ENCODE measurements at places on chromosomes 7 and 10. TPM values are rescaled to one million over a fixed set of nuclear protein-coding genes. Genes with fewer than 3 reads are reported as not detected.

- no peak for DNase-seq
These were observed 15.0 kb upstream of the COL28A1 start for GRCh38 chr7:7550663-7551062.

- DNase-seq = no peak
These were observed 88.8 kb upstream of the TNS3 start for GRCh38 chr7:47670729-47671128.

GRCh38 chr10:32927750-32928149, 30.3 kb downstream of the ITGB1 start:
- DNase-seq = no peak

DNA sequence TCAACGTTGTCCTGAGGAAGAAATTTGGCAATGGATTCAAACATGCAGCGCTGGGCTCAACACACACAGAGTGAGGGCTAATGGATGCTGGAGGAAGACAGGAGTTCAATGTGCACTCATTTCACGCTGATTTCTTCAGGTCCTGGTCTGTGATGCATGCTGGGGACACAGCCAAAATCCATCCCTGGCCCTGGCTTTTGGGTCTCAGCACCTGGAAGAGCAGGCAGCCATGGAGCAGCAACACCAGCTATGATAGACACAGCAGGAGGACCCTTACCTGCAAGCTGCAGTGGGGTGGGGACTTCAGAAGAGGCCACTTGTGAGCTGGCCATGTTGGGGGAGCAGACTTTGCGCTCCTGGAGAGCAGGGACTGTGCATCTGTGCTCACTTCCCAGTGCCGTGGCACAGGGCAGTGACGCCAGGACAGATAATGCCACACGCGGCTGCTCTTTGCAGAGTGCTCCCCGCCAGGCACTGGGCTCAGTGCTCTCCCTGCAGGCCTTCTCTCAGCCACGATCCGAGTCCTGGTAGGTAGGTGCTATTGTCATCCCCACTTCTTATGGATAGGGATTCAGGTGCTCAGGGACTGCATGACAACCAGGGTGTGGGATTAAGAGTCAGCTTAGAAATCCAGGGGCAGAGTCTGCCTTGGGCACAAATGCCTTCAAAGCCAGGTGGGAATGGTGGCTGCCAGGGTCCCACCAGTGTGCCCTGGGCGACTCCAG, 138.8 kb upstream of the UNC5B start:
- peak; percentile 17 for DNase-seq

DNA sequence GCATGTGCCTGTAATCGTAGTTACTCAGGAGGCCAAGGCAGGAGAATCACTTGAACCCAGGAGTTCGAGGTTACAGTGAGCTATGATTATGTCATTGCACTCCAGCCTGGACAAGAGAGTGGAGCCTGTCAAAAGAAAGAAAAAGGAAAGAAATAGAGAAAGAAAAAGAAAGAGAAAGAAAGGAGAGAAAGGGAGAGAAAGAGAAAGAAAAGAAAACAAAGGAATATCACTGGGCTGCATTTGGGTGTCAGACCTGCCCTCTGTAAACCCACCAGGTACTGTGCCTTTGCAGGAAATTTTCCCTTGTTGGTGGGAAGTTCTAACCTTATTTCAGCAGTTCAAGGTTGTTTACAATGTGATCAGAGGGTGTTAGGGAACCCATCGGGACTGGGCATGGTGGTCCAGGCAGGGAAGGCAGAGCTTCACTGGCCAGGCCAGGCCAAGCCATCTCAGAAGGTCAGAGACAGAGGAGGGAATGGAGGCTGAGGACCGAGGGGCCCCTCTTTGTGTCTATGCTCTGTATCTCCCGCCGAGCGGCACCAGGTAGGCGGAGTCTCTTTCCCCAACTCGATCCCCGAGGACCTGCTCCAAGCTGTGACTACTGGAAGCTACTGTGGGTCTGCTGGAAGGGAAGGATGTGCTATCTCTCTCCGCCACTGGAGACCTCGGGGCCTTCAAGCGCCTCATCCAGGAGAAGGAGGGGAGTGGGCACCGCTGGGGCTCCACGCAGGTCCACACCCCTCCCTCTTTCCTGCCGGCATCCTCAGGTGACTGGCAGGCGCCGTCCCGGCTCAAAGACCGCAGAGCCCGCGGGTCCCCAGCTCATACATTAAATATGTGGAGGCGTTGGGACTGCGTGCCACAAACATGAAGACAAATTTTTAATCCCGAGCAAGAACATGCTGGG, 15.2 kb upstream of the KAZALD1 start:
- DNase-seq = no peak

GRCh38 chr10:49365275-49365674, 30.6 kb downstream of the DRGX start:
- no peak for DNase-seq

- DNase-seq = no peak
These were observed 27.8 kb downstream of the COA1 start for GRCh38 chr7:43701500-43701854.

DNA sequence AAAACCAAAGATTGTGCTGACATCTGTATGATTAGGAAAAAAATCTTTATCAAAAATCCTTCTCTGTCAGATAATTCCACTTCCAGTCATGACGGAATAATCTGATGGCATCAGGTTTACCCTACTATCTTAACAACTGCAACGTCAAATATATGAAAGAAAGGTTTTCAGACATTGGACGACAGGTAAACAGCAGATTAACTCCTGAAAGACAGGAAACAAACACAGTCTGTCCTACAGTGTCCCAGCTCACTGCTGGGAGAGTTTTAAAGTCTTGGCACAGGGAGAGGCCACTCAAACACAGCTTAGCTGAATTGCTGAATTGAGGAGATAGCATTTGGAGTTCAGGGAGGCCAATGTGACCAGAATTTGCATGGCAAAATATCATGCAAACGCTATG, 186.3 kb upstream of the KCTD7 start:
- DNase-seq = no peak

- DNase-seq = peak; percentile 32
These were observed 388 bp downstream of the CNOT4 start for GRCh38 chr7:135509589-135509838.

- DNase-seq = no peak
These were observed 44.8 kb upstream of the DNAAF5 start for GRCh38 chr7:681551-682307.

- DNase-seq = no peak
These were observed 25.8 kb downstream of the MAPK8 start for GRCh38 chr10:48332166-48332870.

DNA sequence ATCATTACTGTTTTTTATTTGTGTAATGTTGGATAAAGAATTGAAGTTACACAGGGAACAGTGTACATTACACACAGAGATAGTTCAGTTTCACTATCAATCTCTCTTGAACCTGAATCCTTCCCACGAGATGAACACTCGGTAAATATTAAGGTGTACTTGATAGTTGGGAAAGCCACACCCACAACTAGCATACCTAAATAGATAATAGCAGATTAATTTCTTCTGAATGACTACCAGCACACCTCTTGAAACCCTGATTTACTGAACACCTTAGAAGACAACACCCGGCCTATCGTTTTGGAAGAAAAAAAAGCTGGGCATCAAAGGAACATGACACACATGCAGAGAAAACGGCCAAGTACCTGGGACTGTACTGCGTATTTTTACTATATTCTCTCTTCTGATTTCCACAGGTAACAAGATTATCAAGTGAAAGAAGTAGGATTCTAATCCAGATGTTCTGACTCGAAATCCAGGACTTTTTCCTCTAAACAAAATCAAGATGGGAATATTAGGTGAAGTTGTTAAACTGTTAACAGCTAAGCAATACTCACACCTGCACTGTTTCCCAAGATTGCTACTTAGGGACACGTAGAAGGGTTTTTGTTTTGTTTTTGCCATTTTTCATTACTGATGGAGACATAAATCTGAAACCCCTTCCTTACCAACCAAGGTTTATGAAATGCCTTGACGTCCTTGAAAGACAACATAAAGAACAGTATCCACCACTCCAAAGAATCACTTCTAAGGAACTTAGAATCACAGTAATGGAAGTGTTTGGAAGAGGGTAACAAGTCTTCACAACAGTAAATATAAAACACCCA, 1.0 kb downstream of the CCDC186 start:
- no peak for DNase-seq

GRCh38 chr7:143480501-143480900, 2.8 kb downstream of the TAS2R41 start:
- DNase-seq = no peak

- no peak for DNase-seq
These were observed 197.3 kb upstream of the PODXL start for GRCh38 chr7:131753620-131754222.

DNA sequence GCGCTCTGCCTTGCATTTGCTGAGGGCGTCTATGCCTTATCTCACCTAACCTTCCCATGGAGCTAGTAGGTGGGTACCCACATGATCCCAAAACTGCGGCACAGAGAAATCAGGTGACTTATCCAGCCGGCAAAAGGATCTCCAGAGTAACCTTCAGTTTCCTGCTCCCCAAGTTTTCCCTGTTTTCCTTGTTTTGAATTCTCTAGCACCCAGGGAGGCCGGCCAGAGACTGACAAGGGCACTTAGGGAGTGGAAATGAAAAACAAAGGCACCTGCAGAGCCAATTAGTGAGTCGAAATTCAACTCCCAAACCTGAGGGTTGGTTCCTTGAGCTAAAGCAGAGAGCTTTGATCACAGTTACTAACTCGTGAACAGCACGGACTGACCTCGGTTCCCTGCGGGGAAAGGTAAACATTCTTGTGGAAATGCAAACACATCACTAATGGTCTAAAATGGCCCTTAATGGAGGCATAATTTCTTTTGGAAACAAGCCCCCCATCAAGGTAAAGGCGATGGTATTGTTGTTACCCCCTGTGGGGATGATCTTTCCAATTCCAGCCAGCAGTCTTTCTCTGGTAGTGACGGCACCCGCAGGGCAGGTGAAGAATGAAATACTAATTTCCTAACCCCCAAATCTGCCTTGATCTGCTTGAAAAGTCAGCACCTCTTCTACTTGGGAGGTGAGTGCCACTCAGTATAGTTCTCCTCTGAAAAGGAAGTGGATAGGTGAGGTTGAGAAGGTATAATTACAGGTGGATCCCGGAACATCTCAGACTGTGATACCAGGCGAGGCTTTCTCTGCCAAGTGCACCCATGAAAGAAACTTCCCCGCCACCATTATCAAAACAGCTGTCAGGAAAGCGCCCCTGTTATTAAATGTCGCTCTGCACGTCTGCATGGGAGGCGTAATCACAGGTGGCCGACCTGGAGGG, 365.6 kb upstream of the AUTS2 start:
- DNase-seq = no peak

- DNase-seq = no peak
These were observed 55.6 kb downstream of the CHST15 start for GRCh38 chr10:124037784-124038183.

DNA sequence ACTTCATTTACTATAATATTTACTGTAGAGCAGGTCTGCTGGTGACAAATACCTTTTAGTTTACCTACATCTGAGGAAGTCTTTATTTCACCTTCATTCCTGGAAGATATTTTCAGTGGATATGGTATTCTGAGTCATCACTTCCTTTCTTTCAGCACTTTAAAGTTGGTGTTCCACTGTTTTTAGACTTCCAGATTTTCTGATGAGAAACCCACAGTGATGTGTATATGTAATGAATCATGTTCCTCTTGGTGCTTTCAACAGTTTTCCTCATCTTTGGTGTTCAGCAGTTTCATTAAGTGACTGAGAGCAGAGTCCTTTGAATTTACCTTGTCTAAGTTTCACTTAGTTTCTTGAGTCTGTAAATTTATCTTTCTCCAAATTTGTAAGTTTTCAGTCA, 36.4 kb downstream of the COPG2 start:
- no peak for DNase-seq

DNA sequence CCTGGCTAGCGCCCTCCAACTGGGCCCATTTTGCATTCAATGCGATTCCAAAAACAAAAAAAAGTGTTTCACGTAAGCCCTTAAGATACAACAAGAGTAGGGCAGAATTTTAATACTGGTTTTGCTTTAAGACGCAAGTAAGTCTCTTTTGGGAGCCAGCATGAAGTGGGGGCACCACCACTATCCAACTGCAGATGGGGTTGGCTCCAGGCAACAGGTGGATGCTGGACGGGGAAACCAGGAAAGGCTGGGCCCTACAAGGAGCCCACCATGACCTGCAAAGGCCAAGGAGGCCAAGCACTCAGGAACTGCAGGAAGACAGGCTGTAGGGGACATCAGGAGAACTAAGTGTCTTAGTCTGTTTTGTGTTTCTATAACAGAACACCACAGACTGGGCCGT, 86.5 kb upstream of the INSIG1 start:
- DNase-seq = no peak

DNA sequence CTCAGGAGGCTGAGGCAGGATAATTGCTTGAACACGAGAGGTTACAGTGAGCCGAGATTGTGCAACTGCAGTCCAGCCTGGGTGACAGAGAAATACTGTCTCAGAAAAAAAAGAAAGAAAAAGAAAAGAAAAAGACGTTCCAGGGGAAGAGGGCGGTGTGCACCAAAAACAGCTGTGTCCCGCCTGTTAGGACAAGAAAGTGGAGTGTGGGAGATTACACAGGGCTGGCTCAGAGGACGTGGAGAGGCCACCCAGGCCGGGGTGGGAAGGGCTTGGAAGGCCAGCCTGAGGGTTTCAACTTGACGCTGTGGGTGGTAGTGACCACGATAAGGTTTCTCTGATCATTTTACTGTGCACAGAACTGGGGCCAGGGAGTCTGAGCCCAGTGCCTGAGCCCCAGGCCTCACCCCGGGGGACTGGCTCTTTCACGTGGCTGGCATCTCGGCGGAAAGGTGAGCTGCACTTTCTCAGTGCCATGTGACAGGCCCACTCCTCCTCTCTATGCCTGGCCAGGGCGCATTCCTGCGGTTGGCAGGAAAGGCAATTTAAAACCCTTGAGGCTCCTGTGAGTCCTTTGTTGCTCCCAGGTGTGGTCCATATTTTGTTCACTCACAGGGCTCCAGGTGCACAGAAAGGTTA, 13.9 kb downstream of the RHBDD2 start:
- peak; percentile 72 for DNase-seq

GRCh38 chr7:35565927-35566326, 129.0 kb downstream of the HERPUD2 start:
- no peak for DNase-seq

DNA sequence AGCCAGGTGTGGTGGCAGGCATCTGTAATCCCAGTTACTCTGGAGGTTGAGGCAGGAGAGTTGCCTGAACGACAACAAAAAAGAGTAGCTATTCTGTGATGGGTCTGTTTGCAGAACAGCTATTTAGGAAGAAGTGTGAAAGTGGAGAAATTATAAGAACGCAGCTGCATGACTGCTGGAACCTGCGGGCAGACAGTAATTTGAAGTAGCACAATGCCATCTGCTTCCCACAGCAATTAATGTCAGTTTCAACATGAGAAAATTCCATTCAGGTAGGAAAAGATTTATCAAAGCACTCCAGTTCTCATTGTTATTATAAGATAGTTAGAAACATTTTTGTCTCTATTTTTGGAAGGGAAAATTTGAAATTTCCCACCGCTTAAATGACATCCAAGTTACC, 21.5 kb downstream of the LAMB1 start:
- DNase-seq = no peak

GRCh38 chr10:87578842-87579401, 74.2 kb downstream of the MINPP1 start:
- DNase-seq = no peak

GRCh38 chr10:123026302-123026701, 17.5 kb downstream of the ACADSB start:
- no peak for DNase-seq

The HMX3 gene
- total RNA-seq = not detected

The OGDHL gene
- 4.1 TPM for total RNA-seq

The NFE2L3 gene
- 0.94 TPM for total RNA-seq

The FXYD4 gene
- not detected for total RNA-seq

The ACTR3C gene
- 4.0 TPM for total RNA-seq

The OR13A1 gene
- not detected for total RNA-seq

The RNF32 gene
- total RNA-seq = not detected

The AKR1C4 gene
- not detected for total RNA-seq

The CYP2C9 gene
- not detected for total RNA-seq

The KLF14 gene
- total RNA-seq = 0.07 TPM

The ALOX5 gene
- 4.5 TPM for total RNA-seq

The EGR2 gene
- total RNA-seq = 0.55 TPM

The NKX1-2 gene
- total RNA-seq = not detected

Data from left ventricle myocardium superior (tissue), 1 donor.